ENCODE measurements at places on chromosomes 1 and 21.
A peak's percentile ranks its signal among the peaks of the same experiment; 100 is the strongest.

- peaks cover 8% of the 10 kb centered on the region for H3K36me3 ChIP-seq
- no peak overlapping the region for H3K27ac ChIP-seq
- no peak overlapping the region for H3K4me3 ChIP-seq
- peaks cover 6% of the 10 kb centered on the region for H3K4me1 ChIP-seq
- no peak for DNase-seq
These were observed 29.1 kb downstream of the ANGEL2 start for GRCh38 chr1:212986551-212986950.

DNA sequence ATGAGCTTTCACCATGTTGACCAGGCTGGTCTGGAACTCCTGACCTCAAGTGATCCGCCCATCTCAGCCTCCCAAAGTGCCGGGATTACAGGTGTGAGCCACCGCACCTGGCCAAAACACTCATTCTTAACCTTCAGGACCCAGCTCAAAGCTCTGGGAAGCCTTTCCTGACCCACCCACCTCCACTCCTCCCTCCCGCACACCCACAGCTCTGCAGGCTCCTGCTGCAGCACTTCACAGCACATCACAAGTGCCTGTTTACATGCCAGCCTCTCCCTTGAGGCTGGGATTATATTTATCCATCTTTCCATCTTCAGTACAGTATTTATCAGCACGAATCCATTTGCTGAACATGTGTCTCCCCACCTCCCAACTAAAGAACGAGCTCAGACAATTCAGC, 14.9 kb downstream of the SLC9A1 start:
- H3K4me1 ChIP-seq = peaks cover 86% of the 10 kb centered on the region
- H3K27ac ChIP-seq = no peak overlapping the region
- DNase-seq = no peak
- H3K4me3 ChIP-seq = no peak overlapping the region
- H3K36me3 ChIP-seq = no peaks in the 10 kb centered on the region

DNA sequence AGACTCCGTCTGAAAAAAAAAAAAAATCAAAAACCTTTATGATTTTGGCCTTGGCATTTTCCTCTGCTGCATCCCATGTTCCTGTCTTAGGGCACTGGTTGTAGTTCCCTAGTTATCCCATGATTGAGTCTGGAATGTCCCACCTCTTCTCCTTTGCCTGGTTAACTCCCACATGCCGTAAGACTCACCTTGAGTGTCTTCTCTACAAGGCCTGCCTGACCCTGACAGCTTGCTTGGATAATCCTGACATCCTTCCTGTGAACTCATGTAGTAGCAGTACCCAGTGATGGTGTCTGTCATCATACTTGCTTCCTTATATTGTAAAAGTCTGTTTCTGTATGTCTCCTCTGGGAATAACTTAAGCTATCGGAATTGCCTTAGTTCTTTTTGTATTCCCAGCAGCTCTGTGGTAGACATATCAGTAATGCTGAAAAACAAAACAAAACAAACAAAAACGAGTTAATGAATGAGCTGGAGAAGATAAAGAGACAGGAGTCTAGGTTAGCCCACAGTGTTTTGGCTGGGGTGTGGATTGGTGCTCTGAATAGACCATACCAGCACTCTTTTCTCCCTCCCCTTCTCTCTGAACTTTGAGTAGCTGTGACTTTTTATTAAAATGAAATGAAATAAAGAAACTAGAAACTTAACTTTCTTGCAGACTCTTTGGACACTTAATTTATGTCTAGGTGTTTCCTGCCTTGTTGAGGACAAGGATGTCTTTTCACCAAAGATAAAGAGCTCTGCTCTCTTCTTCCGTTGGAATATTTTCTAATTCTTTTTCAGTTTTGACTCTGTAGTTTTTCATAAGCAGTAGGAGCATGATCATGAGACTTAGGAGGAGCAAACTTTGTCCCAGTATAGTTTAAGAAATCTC, 15.1 kb downstream of the NEK7 start:
- no peak overlapping the region for H3K27ac ChIP-seq
- no peaks in the 10 kb centered on the region for H3K36me3 ChIP-seq
- no peak for DNase-seq
- H3K4me3 ChIP-seq = no peak overlapping the region
- no peaks in the 10 kb centered on the region for H3K27me3 ChIP-seq
- peaks cover 94% of the 10 kb centered on the region for H3K4me1 ChIP-seq

- H3K36me3 ChIP-seq = no peaks in the 10 kb centered on the region
- no peaks in the 10 kb centered on the region for H3K27me3 ChIP-seq
- no peak overlapping the region for H3K27ac ChIP-seq
These were observed 3.6 kb upstream of the FHAD1 start for GRCh38 chr1:15243275-15244043.

DNA sequence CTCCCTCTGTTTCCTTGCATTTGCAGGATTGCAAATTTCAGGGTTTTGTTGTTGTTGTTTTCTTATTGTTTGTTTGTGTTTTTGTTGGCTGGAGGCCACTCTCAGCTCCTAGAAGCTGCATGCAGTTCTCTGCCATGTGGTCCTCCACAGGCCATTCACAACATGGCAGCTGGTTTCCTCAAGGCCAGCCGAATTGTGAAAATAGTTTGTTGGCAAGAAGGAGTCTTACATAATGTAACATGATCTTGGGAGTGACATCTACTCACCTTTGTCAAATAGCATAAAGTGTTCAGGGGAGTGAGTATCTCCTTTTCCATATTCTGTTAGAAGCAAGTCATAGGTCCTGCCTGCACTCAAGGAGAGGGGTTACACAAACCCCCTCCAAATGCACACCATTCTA, 10.6 kb upstream of the UAP1 start:
- no peak overlapping the region for H3K27ac ChIP-seq
- no peak for DNase-seq
- no peak overlapping the region for H3K4me3 ChIP-seq
- H3K36me3 ChIP-seq = no peaks in the 10 kb centered on the region

DNA sequence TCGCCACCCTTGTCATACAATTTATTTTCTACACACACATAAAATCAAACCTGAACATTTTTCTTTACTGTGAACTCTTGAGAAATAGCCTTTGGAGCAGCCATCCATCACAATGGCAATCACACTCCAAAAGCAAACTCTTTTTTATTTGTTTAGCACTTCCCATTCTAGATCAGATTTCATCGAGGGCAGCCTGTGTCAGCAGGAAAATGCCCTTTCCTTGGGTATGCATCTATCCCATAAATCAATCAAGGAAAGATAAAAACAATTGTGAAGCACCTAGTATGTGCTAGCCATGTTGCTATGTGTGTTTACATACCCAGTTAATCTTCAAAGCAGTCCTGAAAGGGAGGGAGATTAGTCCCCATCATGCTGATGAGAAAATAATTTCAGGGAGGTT, 484.1 kb upstream of the USP24 start:
- DNase-seq = no peak
- peaks cover 11% of the 10 kb centered on the region for H3K4me1 ChIP-seq
- H3K4me3 ChIP-seq = no peak overlapping the region
- H3K27ac ChIP-seq = no peak overlapping the region
- H3K36me3 ChIP-seq = no peaks in the 10 kb centered on the region
- H3K27me3 ChIP-seq = no peaks in the 10 kb centered on the region

- no peaks in the 10 kb centered on the region for H3K27me3 ChIP-seq
- no peak overlapping the region for H3K27ac ChIP-seq
- no peak for DNase-seq
- H3K36me3 ChIP-seq = peaks cover 32% of the 10 kb centered on the region
- peaks cover 7% of the 10 kb centered on the region for H3K4me1 ChIP-seq
- H3K4me3 ChIP-seq = no peak overlapping the region
These were observed 30.3 kb downstream of the TSNAX start for GRCh38 chr1:231558708-231559185.

DNA sequence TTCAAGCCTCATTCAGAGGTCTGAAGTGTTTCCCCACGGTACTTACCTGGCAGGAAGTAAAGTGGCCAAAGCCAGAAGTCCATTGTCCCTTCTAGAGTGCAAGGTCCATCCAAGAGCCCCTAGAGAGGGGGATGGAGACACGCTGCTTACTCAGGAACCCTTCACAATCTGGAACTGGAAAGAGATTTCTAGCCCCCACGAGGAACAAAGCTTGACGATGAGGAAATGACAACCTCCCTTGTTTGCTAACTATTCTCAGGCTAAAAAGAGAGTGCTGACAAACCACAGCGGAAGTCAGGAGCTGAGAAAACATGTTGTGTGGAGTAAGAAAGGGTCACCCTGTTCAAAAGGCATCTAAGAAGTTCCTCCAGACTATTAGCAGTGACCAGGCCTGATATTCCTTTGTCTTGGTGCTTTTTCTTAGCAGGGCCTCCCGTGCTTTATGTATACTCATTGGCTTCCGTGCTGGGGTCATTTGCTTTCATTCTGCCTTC, at the start of gene FCMR:
Gene FCMR, minus strand, starts transcription at position 170 of the 494 bp plus-strand sequence. Its CDS starts 87 bp downstream, at position 83.
- no peak for DNase-seq
- H3K36me3 ChIP-seq = no peaks in the 10 kb centered on the region
- H3K27ac ChIP-seq = peak within 1 kb of the TSS; percentile 58
- H3K4me1 ChIP-seq = peaks cover 42% of the 10 kb centered on the region

DNA sequence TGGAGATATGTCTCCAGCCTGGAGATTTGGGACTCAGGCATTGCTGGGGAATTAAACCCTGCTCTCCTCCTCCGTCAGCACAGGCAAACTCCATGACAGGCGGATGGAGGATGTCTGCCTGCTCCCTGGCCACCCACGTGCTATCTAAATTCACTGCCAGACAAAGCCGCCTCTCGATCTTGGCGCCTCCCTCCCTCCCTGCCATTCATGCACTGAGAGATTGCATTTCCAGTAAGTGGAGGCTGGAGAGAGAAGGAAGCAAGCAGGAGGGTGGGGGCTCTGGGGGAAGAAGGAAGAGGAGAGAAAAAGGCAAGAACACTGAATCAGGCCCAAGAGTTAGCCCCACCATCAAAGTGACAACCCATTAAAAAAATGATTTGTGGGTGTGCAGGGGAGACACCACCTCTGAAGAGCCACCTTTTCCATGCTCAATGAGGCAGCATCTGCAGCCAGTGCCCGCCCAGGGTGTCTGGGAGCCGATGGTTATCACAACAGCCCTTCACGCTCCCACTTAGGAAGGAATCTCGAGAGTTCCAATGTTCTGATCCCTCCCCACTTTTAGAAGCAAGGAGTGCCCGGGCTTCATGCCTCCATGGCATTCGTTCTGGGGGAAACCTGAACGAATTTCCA, 183.0 kb downstream of the HIVEP3 start:
- no peak overlapping the region for H3K4me3 ChIP-seq
- DNase-seq = no peak
- no peaks in the 10 kb centered on the region for H3K27me3 ChIP-seq
- no peak overlapping the region for H3K27ac ChIP-seq

DNA sequence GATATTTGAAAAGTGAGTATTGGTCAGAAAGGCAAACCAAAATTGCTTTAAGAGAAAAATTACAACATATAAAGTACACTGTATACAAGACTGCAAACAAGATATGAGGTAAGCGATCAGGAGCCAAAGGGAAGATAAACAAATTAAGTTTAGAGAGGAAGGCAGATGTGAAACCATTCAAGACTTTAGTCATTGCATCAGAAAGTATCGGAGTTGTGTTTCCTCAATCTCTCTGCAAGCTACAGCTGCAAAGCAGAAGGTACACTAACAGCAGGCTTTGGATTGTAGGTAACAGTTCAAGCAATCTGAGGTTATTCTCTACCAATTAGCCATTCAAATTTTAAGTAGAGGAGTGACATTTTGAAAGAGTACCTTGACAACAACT, 21.3 kb upstream of the TLCD4 start:
- H3K27me3 ChIP-seq = no peaks in the 10 kb centered on the region
- no peaks in the 10 kb centered on the region for H3K4me1 ChIP-seq
- H3K27ac ChIP-seq = no peak overlapping the region
- no peak overlapping the region for H3K4me3 ChIP-seq
- DNase-seq = no peak

DNA sequence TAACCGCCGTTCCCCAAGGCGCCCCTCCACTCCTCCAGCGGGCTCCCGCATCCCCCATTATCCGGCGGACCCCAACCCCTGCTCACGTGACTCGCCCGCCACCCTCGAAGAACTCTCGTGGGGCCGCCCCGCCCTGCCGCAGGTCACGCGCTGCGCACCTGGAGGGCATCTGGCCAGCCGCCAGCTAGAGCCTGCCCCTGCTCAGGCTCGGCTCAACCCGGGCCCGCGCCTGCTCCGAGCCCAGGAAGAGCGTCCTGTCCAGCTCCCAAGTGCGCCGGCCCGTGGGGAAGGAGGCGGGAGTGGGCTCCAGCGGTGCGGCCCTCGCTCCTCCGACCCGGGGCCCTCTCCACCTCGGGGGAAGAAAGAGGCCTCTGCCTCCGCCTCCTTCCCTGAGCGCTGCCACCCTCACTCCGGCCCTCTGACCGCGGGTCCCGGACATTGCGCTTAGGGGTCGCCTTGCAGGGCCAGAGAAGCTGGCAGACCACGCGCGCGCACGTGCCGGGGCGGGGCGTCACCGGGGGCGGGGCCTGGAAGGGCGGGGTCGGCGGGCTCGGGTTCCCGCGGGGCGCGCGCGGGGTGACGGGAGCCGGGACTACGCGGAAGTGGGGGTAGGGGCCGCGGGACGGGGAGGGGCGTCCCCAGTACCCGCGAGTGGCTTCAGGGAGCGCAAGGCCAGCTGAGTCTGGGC, 28.4 kb downstream of the HMGN2 start:
- DNase-seq = peak; percentile 93
- peak overlapping the region; percentile 91 for H3K4me3 ChIP-seq
- no peaks in the 10 kb centered on the region for H3K36me3 ChIP-seq
- peaks cover 15% of the 10 kb centered on the region for H3K4me1 ChIP-seq
- H3K27me3 ChIP-seq = no peaks in the 10 kb centered on the region

DNA sequence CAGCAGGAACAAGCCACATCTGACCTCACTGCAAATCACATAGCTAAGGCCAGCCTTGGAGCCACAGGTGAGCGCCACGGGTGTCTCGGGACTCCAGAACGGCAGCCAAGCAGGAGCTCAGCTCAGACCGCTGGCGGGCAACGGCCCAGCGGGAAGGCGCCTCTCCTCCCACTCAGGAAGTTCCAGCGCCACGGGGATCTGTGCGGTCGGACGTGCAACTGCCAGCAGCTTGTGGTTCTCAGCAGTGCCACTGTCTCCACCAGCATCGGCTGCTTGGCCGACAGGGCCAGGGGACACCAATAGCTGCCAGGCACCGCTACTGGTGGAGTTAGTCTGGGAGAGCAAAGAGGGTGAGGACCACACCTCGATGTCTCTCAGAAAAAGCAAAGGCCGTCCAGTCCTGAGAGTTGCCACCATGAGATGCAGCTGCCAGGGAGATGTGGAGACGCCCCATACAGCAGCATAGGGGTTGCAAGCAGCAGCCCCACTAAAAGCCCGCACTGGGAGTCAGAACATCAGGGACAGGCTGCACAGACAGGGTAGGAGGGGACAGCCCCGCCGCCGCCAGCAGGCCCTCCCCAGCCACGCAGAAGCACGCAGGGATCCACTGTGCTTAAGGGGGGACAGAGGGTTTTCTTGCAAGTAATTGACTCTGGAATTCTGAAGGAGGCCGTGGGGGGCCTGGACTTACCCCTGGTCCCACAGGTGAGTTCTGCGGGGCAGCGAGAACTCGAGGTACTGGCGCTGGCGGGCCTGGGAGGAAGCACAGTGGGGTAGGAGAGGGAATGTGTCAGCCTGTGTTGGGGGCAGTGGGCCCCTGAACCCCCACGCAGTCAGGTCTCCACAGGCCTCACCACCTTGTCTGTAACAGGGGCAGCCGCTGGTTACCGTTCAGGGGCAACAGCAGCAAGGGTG, 83.5 kb downstream of the NPHP4 start:
- H3K27ac ChIP-seq = no peak overlapping the region
- no peak overlapping the region for H3K4me3 ChIP-seq
- peak; percentile 34 for DNase-seq
- H3K27me3 ChIP-seq = no peaks in the 10 kb centered on the region
- H3K36me3 ChIP-seq = peaks cover 49% of the 10 kb centered on the region

GRCh38 chr1:200488375-200489165, 78.7 kb upstream of the ZNF281 start:
- H3K4me1 ChIP-seq = peaks cover 6% of the 10 kb centered on the region
- no peak for DNase-seq
- no peaks in the 10 kb centered on the region for H3K36me3 ChIP-seq
